ENCODE measurements at places on chromosomes 2 and 18. TPM values are rescaled to one million over a fixed set of nuclear protein-coding genes. Genes with fewer than 3 reads are reported as not detected.
A peak's percentile ranks its signal among the peaks of the same experiment; 100 is the strongest.

DNA sequence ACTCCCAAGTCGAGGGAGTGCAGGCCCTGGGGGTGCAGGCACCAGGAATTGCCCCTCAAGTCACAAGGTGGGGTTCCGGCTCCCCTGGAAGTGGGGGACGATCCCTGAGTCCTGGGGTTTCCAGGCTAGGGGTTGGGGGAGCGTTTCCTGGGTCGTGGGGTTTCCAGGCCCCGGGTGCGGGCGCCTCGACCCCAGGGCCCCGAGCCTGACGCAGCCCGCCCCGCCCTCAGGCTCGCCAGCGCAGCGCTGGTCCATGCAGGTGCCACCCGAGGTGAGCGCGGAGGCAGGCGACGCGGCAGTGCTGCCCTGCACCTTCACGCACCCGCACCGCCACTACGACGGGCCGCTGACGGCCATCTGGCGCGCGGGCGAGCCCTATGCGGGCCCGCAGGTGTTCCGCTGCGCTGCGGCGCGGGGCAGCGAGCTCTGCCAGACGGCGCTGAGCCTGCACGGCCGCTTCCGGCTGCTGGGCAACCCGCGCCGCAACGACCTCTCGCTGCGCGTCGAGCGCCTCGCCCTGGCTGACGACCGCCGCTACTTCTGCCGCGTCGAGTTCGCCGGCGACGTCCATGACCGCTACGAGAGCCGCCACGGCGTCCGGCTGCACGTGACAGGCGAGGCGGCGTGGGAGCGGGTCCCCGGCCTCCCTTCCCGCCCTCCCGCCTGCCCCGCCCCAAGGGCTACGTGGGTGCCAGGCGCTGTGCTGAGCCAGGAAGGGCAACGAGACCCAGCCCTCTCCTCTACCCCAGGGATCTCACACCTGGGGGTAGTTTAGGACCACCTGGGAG is 12.0 kb downstream of the SIGLEC15 start:
- peak; percentile 53 for DNase-seq

Gene SLC39A6
- total RNA-seq: 101 TPM

Gene TYW5
- 10.6 TPM for total RNA-seq

GRCh38 chr2:217804338-217804737 is 198.5 kb downstream of the TNS1 start:
- DNase-seq: no peak

DNA sequence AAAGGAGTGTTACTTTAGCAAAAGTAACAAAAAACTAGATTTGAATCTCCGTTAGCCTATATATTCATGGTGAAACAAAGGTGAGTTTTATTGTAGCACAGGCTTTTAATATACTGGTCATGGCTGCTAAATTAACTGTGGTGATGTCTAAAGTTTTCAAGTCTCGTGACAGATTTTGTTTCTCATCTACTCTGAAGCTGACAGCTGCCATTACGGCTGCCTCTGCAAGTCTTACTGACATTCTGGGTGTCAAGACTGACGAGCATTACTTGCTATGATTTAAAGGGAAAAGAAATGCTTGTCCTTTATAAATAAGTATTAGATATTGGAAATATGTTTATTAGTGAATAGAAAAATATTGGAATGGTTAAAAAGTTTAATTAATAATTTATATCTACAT is 207.7 kb downstream of the DSEL start:
- DNase-seq: no peak

Gene NMS
- not detected for total RNA-seq

- no peak for DNase-seq
Measured at GRCh38 chr18:11412811-11413210, 196.6 kb upstream of the SLC35G4 start.

Gene CENPA
- 34.5 TPM for total RNA-seq
